Nephron progenitor cell (in vitro differentiated cells): ENCODE measurements at places on chromosomes 2 and 18.

DNA sequence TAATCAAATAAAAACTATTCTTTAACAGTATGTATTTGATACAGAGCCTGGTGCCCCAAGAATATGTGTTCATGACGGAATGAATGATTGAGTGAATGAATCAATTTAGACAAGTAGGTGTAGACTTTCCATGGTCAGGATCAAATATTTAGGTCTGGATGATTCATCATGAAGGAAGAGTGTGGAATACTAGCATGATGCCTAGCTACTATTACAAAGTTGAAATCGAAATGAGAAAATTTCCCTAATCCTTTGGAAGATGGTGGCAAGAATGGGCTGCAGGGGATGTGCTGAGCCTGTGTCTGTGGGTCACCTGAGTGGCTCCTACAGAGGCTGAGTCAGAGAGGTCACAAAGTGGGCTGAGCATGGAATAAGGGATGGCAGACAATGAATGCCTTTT lies 3.1 kb upstream of the MALT1 start:
- no peak for DNase-seq

DNA sequence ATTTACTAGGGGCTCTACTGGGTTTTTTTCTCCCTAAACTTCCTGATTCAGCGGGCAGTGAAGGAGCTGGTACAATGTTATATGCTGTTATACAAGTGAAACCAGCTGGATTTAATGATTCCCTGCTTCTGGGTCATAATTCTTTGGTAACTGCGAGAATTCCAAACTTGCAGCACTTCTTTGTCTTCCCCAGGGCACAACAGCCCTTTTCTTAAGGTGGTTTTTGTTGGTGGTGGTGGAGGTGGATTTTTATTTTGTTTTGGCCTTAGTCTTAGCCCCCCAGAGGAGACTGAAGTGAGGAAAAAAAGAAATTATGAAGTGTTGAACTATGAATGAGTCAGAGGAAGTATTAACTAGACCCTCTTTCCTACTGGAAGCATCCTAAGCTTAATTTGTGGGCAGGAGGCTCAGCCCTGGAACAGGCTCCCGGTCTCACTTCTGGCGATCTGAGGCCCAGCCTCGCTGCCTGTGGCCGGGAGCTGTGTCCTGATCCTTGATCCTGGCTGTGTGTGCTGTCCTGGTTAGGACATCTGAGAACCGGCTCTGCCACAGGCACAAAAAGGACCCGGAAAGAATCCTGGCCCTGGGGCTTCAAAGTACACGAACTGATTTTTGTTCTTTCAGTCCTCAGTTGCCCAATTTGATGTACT lies 141.9 kb downstream of the LYPD6B start:
- no peak for DNase-seq

DNA sequence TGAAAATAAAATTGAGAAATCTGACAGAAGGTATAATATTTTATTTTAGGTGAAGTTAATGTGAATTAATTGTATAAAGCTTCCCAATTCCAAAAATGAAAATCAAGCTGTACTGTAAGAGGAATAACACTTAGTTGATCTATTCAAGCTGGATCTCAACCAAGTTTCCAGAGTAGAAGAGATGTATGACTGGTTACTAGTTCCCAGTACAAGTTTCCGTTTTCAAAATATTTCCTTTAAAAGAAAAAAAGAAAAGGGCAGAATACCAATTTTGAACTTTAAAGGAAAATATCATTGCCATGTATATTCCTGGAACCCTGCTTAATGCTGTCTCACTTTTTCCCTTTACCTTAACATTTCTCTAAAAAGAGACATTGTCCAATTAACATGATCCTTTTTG lies 308.5 kb downstream of the IRS1 start:
- DNase-seq, result no peak

GRCh38 chr2:157443795-157444640 lies at the start of gene CYTIP:
Gene CYTIP, minus strand, starts transcription at chr2:157444089. Its CDS starts 69 bp downstream, at chr2:157444020.
- no peak for DNase-seq

DNA sequence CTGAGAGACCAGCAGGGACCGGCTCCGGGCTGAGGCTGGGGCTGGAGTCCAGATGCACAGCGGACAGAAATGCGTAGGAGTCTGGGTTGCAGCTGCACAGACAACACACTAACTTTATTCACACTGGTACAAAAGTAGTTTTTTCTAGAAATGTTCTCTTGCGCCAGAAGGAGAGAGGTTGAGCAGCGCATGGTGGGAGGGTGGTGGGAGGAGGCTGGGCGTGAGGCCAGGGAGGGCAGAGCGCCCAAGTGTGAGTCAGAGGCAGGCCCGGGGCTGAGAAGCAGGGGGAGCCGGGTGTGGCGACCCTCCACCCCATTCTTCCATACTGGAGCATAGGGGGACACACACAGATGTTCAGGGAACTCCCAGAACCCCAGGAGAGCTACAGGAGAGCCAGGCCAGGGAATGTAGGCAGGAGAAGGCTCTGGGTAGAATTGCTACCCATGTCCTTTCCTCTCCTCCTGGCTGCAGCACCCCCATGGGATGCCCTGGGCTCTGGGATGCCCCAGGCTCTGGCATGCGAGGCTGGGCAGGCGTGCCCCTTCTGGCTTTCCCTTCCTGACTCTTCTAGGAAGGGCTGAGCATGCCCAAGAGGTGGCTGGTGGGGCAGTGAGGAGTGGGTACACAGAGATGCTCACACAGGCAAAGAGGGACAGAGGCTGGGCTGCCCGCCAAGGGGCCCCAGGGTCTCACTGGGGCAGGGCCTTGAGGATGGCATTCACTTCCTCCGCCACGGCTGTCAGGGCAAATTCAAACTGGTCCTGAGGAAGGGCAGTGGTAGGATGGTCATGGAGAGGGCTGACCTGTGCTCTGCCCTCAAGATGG lies 10.6 kb downstream of the DNAJB2 start:
- DNase-seq, result no peak

- DNase-seq, result no peak
Measured at GRCh38 chr2:126172631-126173184, 483.2 kb upstream of the GYPC start.

- no peak for DNase-seq
Measured at GRCh38 chr2:127733816-127734537, 32.7 kb downstream of the SFT2D3 start.

- DNase-seq, result no peak
Measured at GRCh38 chr2:9462313-9462712, 12.0 kb upstream of the IAH1 start.

GRCh38 chr2:119252186-119253113 lies 28.8 kb downstream of the STEAP3 start:
- no peak for DNase-seq

- no peak for DNase-seq
Measured at GRCh38 chr18:46336278-46337111, 232.3 kb downstream of the HAUS1 start.

DNA sequence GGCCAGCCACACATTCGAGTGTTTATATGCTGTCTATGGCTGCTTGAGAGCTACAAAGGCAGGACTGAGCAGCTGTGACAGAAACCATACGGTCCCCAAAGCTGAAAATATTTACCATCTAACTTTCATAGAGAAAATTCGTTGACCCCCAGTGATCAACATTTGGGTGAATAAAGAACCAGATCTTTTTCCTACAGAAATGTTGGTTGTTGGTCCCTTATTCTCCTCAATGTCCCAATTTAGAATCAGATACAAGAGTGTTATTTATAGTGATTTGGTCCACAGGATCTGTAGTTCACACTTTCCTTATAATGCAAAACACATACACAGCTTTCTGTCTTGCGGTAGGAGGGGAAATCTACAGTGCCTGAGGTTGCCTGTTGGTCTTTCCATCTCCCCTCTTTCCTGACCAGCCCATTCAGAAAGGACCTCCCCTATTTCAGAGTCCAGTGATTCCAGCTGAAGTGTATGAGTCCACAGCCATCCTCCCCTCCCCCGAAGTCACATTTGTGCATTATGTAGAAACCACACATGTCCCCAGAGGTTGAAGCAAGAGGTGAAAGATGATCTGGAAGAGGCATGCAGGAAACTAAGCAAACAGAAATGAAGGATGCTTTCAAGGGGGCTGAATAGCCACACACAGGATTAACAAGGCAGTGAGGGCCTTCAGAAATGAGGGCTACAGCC lies 61.9 kb downstream of the SPRED2 start:
- DNase-seq, result peak; percentile 31

DNA sequence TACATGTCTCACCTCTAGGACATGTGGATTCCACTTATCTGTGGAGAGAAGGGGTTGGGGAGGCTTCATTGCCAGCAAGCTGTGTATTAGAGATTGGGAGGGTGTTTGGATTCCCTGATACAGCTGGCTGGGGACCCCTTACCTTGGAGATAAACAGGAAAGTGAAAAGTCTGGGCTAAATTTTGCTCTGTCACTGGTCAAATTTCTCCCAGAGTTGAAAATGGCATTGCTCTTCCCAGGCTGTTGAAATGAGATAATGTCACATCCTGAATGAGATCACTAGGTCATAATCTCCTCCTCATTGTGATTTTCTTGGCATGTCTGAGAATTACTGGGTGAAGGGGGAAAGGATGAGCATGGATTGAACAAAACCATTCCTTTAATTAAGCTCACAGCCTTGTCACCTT lies 265.0 kb upstream of the PARD3B start:
- DNase-seq, result no peak

DNA sequence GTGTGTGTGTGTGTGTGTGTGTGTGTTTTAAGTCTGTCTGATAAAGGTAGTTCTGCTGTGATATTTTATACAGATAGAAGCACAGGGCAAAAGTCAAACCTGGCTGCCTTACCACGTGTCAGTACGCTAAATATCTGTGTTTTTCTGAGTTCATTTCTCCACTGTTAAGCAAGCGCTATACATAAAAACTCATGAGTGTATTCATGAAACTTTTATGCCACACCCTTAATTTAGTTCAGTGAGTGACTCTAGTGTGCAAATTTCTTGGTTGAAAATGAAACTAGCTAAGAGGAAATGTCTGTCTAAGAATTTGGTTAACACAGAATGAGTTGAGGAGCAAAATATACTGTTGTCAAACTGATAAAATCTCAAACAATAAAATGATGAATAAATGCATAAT lies 11.2 kb downstream of the CASP10 start:
- DNase-seq, result no peak

- DNase-seq, result peak; percentile 71
Measured at GRCh38 chr18:76274468-76275289, 220.4 kb downstream of the ZNF516 start.

- DNase-seq, result no peak
Measured at GRCh38 chr2:10568736-10569432, 120.8 kb upstream of the ODC1 start.

- DNase-seq, result no peak
Measured at GRCh38 chr2:240400371-240401161, 34.9 kb upstream of the GPC1 start.

- no peak for DNase-seq
Measured at GRCh38 chr18:23877371-23877770, 137.2 kb upstream of the TTC39C start.

DNA sequence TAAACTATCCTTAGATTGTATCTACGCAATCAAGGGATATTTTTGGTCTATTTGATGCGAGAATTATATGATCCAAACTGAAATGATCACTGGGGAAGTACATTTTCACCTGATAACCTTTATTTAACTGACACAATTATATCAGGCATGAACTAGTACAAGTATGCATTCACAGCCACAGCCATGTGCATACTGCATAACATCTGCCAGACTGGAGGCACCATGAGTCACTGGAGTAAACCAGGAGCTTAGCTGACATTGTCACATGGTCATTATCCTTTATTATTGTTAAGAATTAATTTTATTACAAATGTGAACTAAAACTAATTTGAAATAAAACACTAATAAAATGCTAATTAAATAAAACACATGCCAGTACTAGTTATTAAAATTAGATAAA lies 1127.1 kb downstream of the DPP10 start:
- no peak for DNase-seq

DNA sequence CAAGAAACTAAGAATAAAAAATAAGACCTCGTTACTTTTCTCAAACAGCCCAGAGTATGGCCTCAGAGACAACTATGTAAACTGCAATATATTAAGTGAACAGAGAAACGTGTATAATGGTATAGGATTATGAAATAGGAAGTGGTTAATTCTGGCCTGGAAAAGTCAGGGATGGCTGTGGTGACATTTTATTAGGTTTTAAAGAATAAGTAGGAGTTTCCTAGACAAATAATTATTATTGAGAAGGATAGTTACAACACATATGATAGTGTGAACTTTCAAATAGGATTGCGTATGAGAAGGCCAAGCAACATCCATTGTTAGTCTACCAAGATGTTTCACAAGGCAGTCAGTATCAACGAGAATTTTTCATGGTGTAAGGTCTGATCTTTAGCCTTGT lies 244.1 kb downstream of the LPIN1 start:
- no peak for DNase-seq

DNA sequence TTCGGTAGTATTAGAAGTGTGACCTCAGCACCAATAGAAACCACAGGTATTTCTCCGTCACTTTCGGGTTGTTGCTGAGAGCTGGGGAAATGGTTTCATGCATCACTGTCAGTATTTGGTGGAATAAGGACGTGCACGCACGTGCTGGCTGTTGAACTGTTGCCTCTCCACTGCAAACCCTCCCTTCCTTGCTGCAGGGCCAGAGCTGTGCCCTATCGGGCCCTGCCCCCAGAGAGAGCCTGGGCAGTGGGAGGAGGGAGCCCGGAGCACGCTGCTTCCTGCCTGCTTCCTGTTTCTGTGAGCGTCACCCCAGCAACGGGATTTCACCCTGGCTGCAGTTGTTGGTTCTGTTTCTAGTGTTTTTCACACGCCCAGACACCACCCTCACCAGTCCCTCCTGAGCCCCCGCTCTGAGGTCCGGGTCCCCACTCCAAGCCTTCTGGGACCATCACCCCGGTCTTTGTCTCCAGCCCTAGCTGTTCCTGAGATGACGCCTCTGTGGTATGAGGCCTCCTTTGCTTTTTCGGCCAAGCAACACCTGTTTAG lies 47.4 kb downstream of the LRRFIP1 start:
- peak; percentile 61 for DNase-seq

- DNase-seq, result no peak
Measured at GRCh38 chr2:457792-458424, 170.0 kb upstream of the ALKAL2 start.

DNA sequence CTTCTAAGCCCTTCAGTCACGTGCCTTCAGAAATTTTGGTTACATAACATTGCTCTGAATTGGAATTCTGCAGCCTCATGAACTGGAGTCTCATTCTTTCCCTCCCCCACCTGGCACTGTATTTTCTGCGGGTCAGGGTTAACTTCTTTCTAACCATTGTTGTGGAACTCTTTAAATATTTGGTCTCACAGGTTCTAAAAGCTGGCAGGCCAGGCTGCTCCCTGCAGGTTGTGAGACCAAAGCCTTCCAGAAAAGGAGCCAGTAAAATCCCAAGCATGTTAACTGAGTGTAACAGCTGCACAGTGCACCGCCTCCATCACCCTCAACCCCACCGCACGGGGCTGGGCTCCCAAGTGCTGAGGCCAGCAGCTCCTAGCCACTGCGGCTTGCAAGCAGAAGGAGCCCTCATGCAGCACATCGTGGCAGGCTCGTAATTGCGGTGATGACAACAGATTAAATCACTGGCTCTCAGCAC lies 174.1 kb upstream of the ALPP start:
- DNase-seq, result no peak

GRCh38 chr2:138356178-138356577 lies 145.4 kb upstream of the SPOPL start:
- DNase-seq, result no peak

- peak; percentile 5 for DNase-seq
Measured at GRCh38 chr2:147275943-147276342, 568.9 kb upstream of the ACVR2A start.
